ENCODE measurements at places on chromosomes 3 and 15.

DNA sequence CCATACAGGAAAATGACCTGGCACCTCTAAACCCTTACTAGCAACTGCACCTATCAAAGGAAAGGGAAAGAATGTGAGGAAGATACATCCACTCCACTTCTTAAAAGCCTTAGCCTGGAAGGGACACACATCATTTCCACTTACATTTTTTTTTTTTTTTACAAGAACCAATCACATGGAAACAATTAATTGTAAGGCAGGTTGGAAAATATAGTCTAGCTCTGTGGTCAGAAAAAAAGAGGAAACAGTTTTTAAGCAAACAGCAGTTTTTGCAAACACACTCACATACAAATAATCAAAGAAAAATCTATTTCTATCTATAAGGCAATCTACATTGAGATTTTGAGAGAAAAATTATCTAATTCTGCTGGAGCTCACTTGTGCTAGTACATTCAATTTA lies 98.9 kb upstream of the SPRED1 start:
- no peak for DNase-seq

GRCh38 chr3:48881006-48881405 lies 17.7 kb downstream of the SLC25A20 start:
- no peak for DNase-seq

- DNase-seq, result no peak
These were observed 154.9 kb downstream of the CDIN1 start for GRCh38 chr15:36734366-36734765.

- no peak for DNase-seq
These were observed 11.2 kb downstream of the PTH1R start for GRCh38 chr3:46888705-46889104.

DNA sequence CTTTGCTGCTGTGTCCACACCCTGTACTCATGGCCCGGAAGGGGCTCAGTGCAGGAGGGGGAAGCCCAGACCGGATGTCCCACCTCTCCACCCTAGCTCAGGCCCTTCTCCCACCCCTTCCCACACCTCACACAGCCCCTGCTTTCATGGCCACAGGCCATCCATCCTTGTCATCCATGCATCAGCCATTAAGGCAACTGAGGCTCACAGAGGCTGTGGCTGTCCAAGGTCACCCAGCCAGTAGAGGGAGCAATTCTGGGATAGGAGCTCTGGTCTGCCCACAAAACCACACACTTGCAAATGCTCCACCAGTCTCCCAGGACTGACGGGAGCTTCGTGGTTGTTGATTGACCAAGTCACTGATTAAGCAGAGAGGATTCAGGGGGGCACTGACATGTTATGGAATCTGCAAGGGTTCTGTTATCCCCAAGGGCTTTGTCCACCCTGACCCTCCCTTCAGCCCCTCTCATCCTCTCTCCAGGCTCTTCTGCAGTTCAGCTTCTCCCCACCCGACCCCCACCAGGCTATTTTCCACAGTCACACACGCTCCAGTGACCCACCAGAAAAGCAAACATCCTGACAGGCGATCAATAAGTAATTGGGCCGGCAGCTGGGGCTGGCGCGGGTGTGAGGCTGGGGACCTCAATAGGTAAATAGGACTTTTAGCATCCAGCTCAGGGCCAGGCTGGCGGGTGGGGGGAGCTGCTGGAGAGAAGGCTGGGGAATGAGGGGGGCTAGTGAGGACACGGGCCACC lies 15.1 kb downstream of the LINGO1 start:
- DNase-seq, result no peak

- no peak for DNase-seq
These were observed 74.3 kb downstream of the SETD2 start for GRCh38 chr3:47089630-47090029.

DNA sequence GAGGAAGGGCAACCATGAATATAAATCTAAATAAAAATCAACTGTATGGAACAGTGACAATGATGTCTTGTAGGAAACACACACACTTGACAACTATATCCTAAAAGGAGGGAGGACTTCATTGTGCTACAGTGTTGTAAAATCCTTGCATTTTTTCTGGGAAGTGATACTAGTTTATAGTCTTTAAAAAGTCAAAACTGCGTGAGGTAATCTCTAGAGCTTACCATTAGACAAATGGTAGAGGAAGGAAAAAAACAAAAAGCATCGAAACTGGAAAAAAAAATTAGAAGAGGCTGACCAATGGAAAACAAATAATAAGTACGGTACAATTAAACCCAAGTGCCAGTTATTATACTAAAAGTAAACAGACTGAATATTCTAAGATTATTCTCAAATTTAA lies 38.7 kb downstream of the CHSY1 start:
- no peak for DNase-seq

- no peak for DNase-seq
These were observed 560.4 kb upstream of the DPPA4 start for GRCh38 chr3:109897734-109898133.

DNA sequence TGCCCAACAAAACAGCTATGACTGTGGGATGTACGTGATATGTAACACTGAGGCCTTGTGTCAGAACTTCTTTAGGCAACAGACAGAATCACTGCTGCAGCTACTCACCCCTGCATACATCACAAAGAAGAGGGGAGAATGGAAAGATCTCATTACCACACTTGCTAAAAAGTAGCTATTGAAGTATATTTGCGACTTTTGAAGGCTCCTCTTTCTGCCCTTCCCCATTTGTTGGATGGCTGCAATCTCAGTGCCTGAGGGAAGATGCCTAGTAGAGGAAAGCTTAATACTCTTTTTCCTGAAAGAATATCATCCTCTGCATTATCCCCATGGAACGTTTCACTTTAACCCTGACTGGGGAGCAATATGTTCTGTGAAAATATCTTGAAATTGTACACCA lies 21.9 kb downstream of the SENP8 start:
- no peak for DNase-seq

GRCh38 chr15:89936051-89936785 lies 23.5 kb upstream of the ARPIN start:
- no peak for DNase-seq

DNA sequence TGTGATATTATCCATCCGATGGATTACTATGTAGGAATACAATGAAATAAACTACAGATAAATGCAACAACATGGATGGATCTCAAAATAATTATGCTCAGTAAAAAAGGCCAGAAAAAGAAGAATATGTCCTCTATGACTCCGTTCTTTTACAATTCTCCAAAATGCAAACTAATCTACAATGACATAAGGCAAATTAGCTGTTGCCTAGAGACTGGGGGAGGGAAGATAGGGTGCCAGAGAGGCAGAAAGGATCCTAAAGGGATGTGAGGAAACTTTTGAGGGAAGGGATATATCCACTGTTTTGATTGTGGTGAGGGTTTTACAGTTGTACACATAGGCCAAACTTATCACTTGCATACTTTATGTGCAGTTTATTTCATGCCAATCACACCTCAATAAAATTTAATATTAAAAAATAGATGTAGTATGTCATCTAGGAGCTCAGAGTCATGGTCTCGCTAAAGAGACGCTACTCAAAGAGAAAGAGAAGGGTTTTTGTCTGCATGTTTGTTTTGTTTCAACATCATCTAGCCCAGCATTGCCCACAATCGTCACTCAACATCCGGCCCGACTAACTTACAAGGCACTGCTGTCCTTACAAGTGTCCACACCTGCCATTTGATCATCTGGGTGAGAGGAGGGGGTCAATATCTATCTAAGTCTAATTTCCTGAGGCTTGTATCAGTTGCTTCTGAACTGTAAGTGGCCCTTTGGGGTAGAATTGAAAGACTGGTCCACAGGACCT lies 29.5 kb downstream of the HES1 start:
- DNase-seq, result no peak

Data from HFF-Myc (cell line).